ENCODE measurements at places on chromosomes 11 and 22.
A peak's percentile ranks its signal among the peaks of the same experiment; 100 is the strongest.

GRCh38 chr22:50326225-50326955 lies 422 bp downstream of the DENND6B start:
- DNase-seq = no peak

DNA sequence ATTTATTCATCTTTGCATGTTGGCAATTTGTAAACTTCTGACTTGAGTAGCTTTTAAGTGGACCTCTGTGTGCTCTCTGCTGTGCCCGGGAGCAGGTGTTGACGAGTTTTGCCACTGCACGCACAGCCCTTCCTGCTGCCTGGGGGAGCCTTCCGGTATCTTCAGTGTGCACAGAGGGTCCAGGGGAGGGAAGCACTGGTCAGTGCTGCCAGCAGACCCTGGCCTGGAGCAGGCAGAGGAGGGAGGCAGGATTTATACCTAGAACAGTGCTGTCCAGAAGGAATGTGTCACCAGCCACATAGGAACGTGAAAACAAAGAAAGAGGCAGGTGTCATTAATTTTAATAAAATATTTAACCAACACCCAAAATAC lies 403.6 kb downstream of the TBC1D22A start:
- DNase-seq = peak; percentile 6

GRCh38 chr11:112852143-112852866 lies 108.9 kb upstream of the NCAM1 start:
- no peak for DNase-seq

- no peak for DNase-seq
These were observed 4.6 kb downstream of the TECTA start for GRCh38 chr11:121105481-121106195.

DNA sequence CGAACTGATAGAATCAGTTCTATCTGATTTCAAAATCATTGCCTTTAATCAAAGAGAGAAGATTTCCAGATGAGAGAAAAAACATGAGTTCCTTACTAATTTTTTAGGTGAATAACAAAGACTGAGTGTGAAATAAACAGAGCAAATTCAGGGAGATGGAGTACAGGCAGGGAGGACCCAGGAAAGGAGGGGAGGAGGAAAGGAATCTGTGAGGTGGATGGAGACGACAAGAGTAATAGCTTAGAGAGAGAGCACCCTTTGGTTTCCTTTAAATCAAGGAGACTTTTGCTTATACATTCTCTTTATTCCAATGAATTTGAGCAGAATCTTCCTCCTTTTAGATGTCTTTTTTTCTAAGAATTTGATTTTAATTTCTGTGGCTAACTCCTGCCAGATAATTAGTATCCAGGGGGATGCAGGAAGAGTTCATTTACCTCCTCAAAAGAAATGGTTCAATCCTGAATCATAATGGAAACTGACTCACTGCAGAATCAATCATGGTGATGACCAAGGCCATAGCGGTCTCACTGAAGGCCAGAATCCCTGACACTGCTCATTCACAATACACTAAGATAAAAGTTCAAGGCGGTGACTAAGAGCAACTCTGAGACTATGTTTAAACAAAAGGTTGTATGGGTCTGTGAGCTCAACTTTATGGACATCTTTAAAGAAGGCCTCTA lies 234.0 kb upstream of the ZC3H12C start:
- no peak for DNase-seq

GRCh38 chr22:42343121-42343454 lies 72.6 kb upstream of the TCF20 start:
- DNase-seq = no peak

- no peak for DNase-seq
These were observed 46.5 kb upstream of the ADA2 start for GRCh38 chr22:17265649-17266248.

DNA sequence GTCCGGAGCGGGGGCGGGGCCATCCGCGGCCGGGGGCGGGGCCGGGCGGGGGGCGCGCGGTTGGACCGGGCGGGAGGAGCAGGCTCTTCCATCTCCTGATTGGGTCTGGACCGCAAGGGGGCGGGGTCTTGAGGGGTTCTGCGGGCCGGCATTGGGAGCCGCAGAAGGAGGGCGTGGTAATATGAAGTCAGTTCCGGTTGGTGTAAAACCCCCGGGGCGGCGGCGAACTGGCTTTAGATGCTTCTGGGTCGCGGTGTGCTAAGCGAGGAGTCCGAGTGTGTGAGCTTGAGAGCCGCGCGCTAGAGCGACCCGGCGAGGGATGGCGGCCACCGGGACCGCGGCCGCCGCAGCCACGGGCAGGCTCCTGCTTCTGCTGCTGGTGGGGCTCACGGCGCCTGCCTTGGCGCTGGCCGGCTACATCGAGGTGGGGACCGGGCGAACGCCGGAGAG lies at the start of gene APLP2:
TSS of gene APLP2 (plus strand) at position 236 of the 450 bp plus-strand sequence. CDS start at position 320, 84 bp downstream.
- DNase-seq = peak; percentile 96

- peak; percentile 93 for DNase-seq
These were observed 11.3 kb upstream of the PIM3 start for GRCh38 chr22:49948958-49949913.

- DNase-seq = no peak
These were observed 13.3 kb upstream of the NRIP3 start for GRCh38 chr11:9016916-9017642.

- no peak for DNase-seq
These were observed 50.6 kb upstream of the ACCSL start for GRCh38 chr11:43997022-43997660.

GRCh38 chr11:72812604-72812966 lies 1.6 kb upstream of the ATG16L2 start:
- DNase-seq = no peak

DNA sequence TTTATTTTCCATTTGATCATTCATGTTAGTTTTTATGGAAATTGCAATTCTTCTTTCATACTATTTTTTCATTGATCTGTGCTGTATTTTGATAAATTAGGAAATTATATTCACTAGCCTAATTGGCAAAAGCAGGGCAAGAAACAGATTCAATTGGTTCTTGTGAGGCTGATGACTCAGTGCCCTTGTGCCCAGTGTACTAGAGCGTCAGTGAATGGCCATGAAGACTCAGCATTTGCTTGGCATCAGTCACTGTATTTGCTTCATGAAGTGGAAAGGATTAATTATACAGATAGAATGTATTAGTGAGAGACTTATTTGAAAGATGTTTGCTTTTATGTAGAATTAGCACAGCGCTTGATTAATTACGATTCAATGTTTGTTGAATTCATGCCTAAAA lies 31.8 kb downstream of the MRGPRX1 start:
- DNase-seq = no peak

DNA sequence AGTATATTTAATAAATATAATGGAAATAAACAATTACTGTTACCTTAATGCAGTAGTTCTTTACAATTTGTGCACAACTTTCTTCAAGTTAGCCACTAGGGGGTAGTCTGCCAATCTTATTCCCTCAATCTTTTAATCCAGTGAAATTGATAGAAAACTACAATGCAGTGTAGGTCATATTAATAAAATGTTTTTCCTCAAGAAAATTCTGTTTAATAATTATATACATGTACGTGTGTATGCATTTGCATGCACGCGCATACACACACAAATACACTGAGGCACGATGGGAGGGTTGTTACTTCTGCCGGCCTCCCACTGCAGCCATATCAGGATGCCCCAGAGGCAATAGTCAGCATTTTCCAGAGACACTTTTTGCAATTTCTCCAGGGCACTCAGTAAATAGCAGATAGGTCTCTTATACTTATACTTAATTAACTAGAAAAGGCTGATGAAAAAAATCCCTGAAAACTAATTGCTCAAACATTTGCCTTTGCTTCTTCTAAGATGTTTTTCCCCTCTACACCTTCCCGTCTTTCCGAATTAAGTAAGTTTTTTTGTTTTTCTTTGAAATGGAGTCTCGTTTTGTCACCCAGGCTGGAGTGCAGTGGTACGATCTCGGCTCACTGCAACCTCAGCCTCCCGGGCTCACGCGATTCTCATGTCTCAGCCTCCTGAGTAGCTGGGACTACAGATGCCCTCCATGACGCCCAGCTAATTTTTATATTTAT lies 3.1 kb downstream of the GAB2 start:
- no peak for DNase-seq

DNA sequence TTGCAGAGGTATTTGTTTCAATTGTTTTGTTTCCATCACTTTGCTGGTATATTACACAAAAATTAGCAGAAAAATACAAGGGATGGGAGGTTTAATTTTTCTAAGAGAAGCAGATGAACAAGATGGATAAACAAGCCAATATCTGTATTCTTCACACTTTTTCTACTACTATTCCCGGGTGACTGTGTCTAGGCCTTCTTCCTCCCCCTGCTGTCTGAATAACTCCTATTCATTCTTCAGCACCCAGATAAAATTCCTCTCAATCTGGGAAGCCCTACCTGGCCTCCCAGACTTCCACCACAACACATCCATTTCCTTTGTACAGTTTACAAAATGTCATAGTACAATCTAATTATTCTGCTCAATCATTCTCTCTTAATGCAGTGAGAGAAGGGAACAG lies 666.6 kb upstream of the TENM4 start:
- no peak for DNase-seq

DNA sequence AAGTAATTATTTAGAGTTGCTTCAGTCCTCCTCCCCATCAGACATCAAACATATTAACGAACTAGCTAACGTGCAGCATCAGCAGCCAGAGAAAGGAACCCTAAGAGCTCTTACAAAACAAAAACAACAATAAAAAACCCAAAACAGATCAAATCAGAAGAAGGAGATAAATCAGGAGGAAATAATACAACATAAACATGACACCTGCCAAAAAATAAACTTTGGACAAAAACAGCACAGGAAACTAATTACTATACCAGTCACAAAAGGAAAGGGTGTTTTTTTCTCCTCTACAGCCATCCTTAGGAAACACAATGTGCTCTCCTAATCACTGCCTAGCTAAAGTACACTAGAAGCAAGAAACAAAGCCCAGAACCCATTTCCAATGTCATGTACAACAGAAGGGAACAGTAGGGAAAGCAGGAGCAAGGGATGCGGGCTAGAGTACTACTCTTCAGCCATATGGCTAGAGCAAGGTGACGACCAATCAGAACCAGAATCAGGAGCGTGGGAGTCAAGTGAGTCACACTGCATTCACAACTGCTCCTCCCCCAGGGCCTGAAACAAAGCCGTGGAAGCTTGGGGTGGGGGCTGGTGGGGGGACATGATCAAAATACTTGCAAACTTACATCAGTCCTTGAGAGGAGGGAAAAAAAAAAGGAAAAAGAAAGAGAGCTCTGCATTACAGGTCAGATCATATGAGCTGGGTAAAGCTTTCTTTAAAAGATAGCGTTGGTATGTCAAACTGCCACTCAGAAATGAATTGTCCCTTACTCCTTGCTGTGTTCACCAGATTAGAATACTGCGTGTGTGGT lies 60.4 kb downstream of the LARGE2 start:
- DNase-seq = no peak

GRCh38 chr22:43279867-43280522 lies 63.2 kb downstream of the SCUBE1 start:
- DNase-seq = no peak

DNA sequence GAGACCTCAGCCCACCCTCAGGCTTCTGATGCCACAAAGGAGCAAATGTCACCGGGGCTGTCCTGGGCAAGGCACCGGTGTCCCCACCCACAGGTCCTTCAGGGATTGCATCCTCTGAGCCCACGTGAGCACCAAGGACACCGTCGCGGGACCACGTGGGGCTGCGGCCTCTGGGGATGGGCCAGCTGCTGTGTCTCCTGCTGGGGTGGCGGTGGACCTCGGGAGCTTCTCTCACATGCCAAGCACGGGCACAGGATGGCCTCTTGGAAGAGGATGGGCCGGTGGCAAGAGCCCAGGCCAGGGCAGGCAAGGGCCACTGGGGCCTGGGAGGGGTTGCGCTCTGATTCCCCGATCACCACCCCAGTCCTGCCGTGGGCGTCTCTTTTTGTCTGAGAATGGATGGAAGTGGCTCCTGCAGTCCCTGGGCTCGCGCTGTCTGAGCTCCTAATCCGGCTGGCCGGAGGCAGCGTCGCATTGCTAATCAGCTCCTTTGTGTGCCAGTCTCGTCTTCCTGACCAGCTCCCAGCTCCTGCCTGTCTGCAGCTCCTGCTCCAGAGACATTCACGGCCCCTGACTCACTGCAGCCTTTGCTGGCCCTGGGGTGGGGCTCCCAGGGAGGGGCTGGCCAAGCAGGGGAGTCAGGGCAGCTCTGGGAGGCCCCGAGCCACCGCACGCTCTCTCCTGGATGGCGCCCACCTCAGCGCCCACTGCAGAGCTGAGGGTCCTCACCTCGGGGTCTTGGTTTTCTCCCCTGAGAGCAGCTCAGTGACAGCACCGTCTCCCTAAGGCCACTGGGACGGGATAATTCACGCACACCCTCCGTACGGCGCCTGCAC lies 146.7 kb downstream of the CTTN start:
- DNase-seq = no peak

DNA sequence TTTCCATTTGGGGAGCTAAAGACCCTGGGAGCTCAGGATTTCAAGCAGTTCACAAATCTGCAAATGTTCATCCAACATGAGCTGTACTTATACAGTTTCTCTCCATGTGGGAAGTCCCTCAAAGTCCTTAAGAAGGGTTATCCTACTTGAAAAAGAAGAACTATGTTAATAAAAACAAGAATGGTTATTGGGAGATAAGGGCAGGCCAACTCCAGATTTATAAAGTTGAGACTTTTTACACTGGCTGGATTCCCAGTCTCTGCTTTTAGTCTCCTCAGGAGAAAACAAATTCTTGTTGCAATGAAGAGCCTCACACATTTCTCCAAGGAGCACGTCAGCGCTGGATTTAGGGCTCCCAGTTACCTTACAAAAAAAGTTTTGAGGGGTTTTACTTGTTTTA lies 34.2 kb upstream of the CTTN start:
- no peak for DNase-seq

GRCh38 chr11:1750481-1750839 lies at the start of gene IFITM10:
Gene IFITM10 (minus strand): TSS chr11:1750595. CDS start chr11:1750442, 153 bp downstream.
- no peak for DNase-seq

- DNase-seq = no peak
These were observed 64.6 kb downstream of the EXT2 start for GRCh38 chr11:44159848-44160721.

DNA sequence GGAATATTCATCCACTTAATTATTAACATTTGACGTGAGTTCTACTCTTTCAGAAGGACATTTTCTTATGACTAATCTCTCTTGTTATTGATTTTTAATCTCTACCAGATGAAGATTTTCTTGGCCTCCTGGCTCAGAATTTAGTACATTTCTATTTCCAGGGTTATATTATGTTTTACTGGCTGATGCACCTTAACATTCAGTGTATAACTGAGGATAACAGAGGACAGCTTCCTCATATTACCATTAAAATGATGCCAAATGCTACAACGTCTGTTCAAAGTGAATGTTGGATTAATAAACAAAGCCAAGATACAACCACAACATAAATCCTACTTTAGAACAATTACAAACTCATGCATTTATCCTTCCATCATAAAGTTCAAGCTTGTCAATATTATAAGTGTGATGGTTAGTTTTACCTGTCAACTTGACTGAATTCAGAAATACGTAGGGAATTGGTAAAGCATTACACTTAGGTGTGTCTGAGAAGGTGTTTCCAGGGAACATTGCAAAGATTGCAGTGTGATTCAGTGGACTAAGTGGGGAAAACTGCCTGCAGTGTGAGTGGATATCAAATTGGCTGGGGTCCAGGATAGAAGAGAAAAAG lies 485.2 kb downstream of the LRRC4C start:
- no peak for DNase-seq

GRCh38 chr22:44625421-44625760 lies 76.6 kb upstream of the PRR5 start:
- DNase-seq = no peak

- DNase-seq = no peak
These were observed 158.8 kb downstream of the FAT3 start for GRCh38 chr11:92383430-92383829.

- peak; percentile 63 for DNase-seq
These were observed 13.6 kb downstream of the MUC2 start for GRCh38 chr11:1087961-1088926.

- DNase-seq = no peak
These were observed 3.7 kb downstream of the LYVE1 start for GRCh38 chr11:10564696-10565318.

GRCh38 chr11:45158210-45158731 lies 11.8 kb downstream of the PRDM11 start:
- peak; percentile 42 for DNase-seq
